Upper lobe of left lung (tissue), 6 donors: ENCODE measurements at places on chromosomes 1 and 21. TPM values are rescaled to one million over a fixed set of nuclear protein-coding genes. Genes with fewer than 3 reads are reported as not detected.

GRCh38 chr1:199466961-199467360 is 560.5 kb upstream of the NR5A2 start:
- H3K4me3 ChIP-seq = no peak overlapping the region
- no peaks in the 10 kb centered on the region for H3K36me3 ChIP-seq
- H3K27ac ChIP-seq = no peak overlapping the region
- H3K4me1 ChIP-seq = no peaks in the 10 kb centered on the region
- no peak for DNase-seq
- H3K27me3 ChIP-seq = no peaks in the 10 kb centered on the region

- H3K27me3 ChIP-seq = no peaks in the 10 kb centered on the region
- no peaks in the 10 kb centered on the region for H3K36me3 ChIP-seq
- H3K4me3 ChIP-seq = no peak overlapping the region
- DNase-seq = no peak
- no peak overlapping the region for H3K27ac ChIP-seq
Observed at GRCh38 chr1:15229707-15230131, 17.3 kb upstream of the FHAD1 start.

- no peak overlapping the region for H3K4me3 ChIP-seq
- no peaks in the 10 kb centered on the region for H3K27me3 ChIP-seq
- no peaks in the 10 kb centered on the region for H3K36me3 ChIP-seq
- H3K27ac ChIP-seq = no peak overlapping the region
Observed at GRCh38 chr1:160144921-160145320, 6.5 kb upstream of the ATP1A4 start.

DNA sequence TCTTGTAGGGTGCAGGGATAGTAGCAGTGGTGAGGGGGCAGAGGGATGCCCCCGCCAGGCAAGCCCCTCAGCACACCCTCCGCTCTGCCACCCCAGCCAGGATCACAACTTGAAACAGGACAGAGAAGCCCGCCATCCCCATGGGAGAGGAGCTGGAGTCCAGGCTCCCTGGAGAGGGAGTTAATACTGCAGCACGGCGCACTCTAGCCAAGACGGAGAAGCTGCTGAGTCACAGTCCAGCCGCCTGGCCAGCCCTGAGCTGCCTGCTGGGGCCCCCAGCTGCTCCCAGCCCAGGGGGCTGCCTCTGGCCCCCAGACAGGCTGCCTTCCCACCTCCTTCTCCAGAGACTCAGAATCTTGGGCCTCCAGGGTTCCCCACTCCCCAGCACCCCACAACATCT is 87.2 kb downstream of the SYT2 start:
- no peaks in the 10 kb centered on the region for H3K27me3 ChIP-seq
- no peak overlapping the region for H3K27ac ChIP-seq
- DNase-seq = no peak

GRCh38 chr1:74763807-74764206 is 30.9 kb downstream of the TYW3 start:
- H3K27me3 ChIP-seq = no peaks in the 10 kb centered on the region
- peaks cover 4% of the 10 kb centered on the region for H3K36me3 ChIP-seq
- no peaks in the 10 kb centered on the region for H3K4me1 ChIP-seq
- no peak overlapping the region for H3K4me3 ChIP-seq
- no peak for DNase-seq

- no peaks in the 10 kb centered on the region for H3K36me3 ChIP-seq
- H3K4me3 ChIP-seq = no peak overlapping the region
- H3K27me3 ChIP-seq = no peaks in the 10 kb centered on the region
- no peak overlapping the region for H3K27ac ChIP-seq
Observed at GRCh38 chr1:1460540-1461130, 10.9 kb upstream of the ATAD3B start.

The DUSP10 gene
- 7.7 TPM for total RNA-seq

The FALEC gene
- total RNA-seq = not detected

The BMP8A gene
- total RNA-seq = not detected
